ENCODE measurements at places on chromosomes 16 and 17.

- DNase-seq, result peak; percentile 39
These were observed 25.0 kb upstream of the KCNJ2 start for GRCh38 chr17:70144260-70144846.

DNA sequence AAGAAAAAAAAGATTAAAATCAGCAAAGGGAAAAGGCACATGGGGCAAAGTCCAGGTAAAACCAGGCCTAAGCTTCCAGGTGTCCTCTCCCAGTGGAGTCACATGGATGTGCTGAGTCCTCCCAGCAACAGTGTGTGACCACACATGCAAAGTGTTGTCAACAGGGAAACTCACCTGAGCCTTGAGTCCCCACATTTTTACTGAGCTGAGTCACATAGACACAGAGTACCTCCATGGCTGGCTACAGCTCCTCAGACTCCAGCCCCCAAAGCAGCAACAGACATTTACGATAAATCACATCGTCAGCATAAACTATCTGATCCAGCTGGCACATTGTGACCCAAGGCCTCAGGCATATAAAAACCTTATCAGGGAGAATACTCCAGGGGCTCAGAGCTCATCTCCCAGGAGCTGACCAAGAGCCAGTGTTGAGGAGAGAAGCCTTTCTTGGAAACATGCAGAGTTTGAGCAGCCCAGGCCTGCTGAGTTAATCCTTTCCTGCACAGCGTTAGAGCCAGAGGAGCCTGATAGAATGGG is 20.5 kb downstream of the ERCC4 start:
- no peak for DNase-seq

- DNase-seq, result no peak
These were observed 149.7 kb downstream of the RPTOR start for GRCh38 chr17:80694085-80694991.

DNA sequence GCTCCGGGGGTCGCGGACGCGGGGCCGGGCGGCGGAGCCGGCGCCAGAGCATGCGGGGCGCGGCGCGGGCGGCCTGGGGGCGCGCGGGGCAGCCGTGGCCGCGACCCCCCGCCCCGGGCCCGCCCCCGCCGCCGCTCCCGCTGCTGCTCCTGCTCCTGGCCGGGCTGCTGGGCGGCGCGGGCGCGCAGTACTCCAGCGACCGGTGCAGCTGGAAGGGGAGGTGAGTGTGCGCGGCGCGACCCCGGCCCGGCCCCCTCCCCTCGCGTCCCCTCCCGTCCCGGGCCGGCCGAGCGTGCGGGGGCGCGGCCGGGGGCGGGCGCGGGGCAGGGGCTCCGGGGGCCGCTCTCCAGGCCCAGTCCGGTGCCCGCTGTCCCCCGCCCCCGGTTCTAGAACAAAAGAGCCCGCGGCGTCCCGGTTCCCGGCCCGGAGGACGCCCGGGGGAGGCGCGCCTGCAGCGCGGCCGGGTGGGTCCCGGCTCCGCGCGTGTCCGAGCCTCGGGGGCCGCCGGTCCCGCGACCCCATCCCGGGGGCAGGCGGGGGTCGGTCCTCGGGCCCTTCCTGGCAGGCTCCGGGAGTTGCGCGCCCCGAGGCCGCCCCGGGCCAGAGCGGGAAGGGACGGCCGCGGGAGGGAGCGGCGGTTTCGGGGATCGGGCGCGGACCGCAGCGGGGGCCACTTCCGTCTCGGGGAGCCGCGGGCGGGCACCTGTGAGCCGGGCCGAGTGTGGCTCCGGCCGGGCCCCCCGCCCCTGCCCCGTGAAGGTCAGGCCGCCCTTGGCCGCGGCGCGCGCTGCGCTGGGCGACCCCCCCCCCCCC is 563 bp downstream of the METRNL start:
- DNase-seq, result peak; percentile 46

- DNase-seq, result no peak
These were observed 524.4 kb upstream of the ZFHX3 start for GRCh38 chr16:73572135-73572828.

- DNase-seq, result no peak
These were observed 23.2 kb downstream of the PIEZO1 start for GRCh38 chr16:88761830-88762229.

DNA sequence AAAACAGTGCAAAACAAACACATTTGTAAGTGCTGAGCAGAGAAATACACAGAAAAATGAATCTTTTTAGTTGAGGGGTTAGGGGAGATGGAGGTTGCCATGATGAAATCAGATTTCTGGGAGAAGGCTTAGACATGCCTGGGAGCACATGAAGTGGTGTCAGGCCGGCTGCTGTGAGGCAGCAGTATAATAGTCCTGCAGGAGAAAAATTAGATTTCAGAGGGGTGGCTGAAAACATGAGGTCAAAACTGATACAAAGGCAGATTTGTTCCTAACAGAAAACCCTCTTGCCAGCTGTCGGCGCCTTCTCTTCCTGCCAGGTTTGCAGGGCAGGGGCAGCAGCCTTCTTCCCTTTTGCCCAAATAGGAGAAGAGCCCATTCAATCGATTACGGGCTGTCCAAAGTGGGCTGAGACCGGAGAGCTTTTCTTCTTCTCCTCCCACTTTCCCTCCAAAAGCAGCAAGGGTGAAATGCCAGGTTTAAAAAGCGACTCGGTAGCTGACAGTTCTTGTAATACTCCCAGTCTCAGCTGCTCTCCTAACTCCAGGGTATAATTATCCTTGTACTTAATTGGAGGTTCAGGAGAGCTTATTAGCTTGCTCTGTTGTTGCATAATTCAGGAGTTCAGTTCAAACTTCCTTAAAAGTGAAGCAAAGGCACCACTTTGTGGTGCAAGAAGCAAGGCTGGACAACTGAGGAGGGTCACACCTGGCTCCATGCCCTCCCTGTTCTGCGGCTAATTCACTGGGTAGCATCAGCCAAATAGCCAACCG is 80.0 kb downstream of the PCTP start:
- no peak for DNase-seq

DNA sequence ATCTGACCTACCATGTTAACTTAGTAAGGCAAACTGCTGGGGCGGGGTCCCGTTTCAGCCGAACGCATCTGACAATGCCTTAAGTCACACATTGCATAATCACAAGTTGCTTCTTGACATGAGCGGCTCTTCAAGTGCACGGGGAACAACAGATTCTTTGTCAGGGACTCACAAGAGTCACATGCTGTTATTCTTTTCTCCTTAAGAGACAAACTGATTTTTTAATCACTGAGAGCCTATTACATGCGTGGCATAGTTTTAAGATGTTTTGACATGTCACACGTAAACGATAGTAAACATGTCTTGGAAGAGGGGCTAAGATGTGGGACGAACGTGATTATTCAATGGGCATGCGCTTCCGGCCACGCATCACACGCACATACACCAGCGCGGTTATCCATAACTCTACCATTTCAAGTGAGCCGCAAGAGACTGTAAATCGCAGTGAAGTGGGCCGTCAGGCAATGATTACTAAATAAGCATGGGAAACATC is 63.4 kb downstream of the ADCY9 start:
- DNase-seq, result peak; percentile 79

GRCh38 chr17:77772461-77772897 is 186.0 kb upstream of the TNRC6C start:
- DNase-seq, result peak; percentile 77

GRCh38 chr17:67769231-67769630 is 51.5 kb downstream of the NOL11 start:
- DNase-seq, result no peak

DNA sequence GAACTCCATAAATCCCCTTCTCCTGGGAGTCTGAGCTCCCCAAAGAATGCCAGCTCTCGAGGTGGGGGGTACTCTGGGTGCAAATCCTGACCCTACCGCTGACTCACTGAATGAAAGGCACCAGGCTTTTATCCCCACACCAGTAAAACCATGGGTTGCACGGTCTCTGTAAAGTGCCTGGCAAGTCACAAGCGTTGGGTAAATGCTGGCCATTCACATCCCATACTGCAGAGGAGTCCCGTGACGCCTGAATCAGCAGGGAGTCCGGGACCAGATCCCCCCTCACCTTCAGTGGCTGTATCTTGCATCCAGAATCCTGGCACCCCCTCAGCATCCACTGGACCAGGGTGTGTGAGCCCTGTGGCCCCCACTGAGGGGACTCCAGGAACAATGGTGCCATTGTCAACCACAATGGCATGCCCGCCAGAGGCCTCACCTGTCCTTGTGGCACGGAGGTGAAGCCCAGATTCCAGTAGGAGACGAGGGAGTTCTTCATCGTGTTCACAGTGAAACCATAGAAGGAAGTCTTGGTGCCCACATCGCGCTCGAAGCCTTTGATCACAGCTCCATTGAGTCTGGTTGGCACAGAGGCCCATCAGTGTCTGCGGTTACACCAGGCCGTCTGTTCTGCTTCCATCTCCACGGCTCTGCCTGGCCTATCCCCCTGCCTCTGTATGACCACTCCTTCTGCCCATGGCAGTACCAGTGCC is 13.3 kb downstream of the ST6GALNAC2 start:
- DNase-seq, result no peak

DNA sequence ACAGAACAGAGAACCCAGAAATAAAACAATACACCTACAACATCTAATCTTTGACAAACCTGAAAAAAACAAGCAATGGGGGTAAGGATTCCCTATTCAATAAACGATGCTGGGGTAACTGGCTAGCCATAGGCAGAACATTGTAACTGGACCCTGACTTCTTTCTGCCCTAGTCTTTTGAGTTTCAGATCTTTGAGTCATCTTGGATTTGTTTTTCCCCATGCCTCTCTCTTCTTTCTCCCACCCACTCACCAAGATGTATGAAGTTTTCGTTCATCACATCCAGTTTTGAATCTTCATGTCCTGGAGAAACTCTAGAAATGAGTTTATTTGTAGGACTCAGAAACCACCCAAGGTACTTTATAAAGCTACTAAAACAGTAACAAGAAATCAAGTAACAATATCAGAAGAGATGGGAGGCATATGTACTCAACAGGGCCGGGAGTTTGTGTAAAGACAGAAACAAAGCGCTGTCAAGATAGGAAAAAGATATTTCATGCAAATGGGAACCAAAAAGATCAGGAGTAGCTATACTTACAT is 39.0 kb downstream of the HSD17B2 start:
- DNase-seq, result no peak

GRCh38 chr16:57930533-57930932 is 40.4 kb downstream of the CNGB1 start:
- DNase-seq, result no peak

DNA sequence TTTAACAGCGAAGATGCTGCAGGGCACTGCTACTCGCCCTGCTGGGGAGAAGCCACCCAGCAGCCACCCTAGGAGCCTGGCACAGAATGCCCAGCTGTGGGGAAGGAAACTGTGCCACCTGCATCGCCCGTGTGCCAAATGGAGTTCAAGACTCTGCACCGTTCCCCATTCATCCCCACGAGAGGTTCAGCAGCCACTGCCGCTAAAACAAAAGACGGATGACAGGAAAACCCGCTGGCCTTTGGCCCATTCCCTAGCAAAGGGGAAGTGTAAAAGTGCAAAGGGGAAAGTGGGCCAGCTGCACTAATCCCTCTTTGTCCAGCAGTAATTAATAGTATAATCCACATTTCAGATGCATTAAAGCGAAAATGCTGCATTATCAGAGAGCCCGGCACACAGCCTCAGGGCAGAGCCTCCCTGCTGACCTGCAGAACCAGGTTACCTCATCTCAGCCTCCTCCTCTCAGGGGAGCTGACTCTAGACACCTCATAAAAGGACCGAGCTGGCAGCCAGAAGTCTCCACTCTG is 37.7 kb downstream of the ZFHX3 start:
- peak; percentile 65 for DNase-seq

GRCh38 chr17:82298538-82299421 is 18.6 kb downstream of the CD7 start:
- no peak for DNase-seq

DNA sequence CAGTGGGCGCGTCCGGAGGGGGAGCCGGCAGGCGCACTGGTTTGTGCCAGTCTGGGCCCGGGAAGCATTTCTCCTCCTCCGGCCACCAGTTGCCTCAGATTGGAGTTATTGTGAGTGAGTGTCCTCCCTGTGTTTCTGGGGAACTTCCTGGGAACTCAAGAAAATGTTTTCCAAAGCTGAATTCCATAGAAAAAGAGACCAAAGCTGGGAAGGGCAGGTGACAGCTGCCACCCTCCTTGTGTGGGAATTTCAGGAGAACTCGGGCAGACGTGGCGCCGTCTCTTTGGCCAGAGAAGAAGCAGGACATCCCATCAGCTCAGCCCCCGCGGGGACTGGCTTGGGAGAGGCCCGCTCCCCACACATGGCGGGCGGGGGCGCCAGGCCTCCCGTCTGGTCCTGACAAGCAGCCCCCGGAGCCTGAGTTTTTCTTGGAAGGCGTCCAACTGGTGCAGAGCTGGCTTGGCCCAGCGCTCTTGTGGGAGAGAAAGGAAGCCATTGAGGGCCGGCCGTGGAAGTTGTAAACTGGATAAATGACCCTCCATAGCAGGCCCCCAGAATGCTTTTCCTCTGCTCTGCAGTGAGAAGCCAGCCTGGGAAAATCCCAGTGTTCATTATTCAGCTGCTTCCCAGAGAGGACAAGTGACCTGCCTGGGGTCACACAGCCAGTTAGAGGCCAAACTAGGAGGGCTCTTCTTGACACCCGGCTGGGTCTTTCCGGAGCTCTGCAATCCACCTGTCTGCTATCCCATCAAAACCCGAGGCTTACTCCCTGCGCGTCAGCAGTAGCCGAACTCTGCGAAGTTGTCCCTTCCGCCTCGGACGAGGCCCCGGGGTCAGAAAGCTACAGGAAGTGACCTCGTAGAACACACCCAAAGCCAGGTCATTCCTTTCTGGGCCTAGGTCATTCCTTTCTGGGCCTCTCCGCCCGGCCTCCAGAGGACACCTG is 39.2 kb upstream of the GSE1 start:
- DNase-seq, result peak; percentile 47

GRCh38 chr17:69967910-69968411 is 107.1 kb upstream of the KCNJ16 start:
- DNase-seq, result no peak

DNA sequence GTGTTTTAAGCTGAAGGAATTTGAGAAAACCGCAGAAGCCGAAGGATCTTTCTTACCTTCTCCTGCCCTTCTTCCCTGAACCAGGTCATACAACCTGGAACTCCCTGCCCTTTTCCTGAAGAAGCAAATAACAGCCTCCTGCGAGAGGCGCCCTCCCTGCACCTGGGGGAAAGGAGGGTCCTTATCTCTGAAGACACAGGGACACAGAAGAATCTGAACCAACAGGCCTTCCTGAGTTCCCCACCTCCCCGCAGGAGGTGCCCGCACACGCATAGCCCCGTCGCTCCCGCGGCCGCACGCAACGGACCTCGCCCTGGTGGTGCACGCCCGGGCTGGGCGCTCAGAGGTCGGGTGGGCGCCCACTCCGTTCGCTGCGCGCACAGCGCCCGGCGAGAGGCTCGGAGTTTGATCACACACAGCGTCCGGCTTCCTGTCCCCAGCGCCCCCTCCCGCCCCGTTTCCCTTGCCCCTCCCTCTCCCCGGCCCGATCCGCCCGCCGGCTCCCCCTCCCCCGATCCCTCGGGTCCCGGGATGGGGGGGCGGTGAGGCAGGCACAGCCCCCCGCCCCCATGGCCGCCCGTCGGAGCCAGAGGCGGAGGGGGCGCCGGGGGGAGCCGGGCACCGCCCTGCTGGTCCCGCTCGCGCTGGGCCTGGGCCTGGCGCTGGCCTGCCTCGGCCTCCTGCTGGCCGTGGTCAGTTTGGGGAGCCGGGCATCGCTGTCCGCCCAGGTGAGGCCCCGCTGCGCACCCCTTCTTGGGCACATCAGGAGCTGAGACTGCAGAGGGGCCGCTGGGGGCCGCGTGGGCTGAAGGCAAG is at the start of gene TNFSF12:
TSS of gene TNFSF12 (plus strand) at position 474 of the 816 bp plus-strand sequence. CDS start at position 570, 96 bp downstream.
- DNase-seq, result peak; percentile 62

GRCh38 chr17:2634361-2634960 is 41.0 kb downstream of the PAFAH1B1 start:
- DNase-seq, result no peak

GRCh38 chr17:26962255-26963162 is 331.4 kb upstream of the WSB1 start:
- DNase-seq, result no peak

GRCh38 chr17:65355246-65355645 is 206.2 kb downstream of the AXIN2 start:
- DNase-seq, result no peak

- DNase-seq, result no peak
These were observed 101.9 kb upstream of the HSBP1 start for GRCh38 chr16:83705856-83706255.

Data from suppressor macrophage treated with lipopolysaccharide for 4 hours (primary cell).